ENCODE measurements at places on chromosomes 6 and 20.

- DNase-seq = no peak
Measured at GRCh38 chr6:1385129-1386037, 4.0 kb upstream of the FOXF2 start.

DNA sequence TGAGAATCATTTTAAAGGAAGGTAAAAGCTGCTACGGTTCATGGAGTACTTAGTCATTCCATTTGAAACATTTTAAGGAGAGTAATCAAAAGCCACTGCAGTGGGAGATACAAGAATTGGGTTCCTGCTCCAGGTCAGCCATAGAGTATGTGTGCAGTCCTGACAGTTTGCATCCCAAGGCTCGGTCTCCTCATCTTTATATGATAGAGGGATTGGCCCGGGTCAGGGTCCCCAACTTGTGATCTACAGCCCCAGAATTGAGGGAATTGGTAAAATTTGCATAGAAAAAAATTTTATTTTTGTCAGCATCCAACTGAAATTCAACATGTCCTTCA is 147.4 kb upstream of the PRND start:
- DNase-seq = no peak

GRCh38 chr6:170144571-170145271 is 146.2 kb downstream of the DLL1 start:
- DNase-seq = no peak

DNA sequence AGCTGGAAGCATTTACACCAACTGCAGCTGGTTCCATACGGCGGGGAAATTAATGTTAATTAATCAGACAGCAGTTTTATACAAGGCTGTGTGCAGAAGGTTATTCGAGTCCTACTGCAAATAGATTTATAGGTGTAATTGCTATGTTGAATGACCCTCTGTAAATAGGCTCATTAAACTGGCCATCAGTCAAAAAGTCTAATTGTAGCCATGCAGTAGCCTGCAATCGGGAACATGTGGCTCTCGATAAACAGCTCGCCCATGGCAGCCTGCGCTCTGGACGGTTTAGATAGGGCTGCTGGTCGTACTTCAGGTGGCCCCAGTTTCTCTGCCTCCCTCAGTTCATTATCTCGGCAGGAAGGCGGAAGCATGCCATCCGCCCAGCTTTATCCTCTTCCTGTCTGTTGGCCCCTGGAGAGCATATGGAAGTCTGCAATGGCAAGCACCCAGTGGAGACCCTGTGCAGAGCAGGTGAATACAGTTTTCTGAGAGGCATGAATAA is 143.2 kb downstream of the MBOAT1 start:
- DNase-seq = peak; percentile 26

DNA sequence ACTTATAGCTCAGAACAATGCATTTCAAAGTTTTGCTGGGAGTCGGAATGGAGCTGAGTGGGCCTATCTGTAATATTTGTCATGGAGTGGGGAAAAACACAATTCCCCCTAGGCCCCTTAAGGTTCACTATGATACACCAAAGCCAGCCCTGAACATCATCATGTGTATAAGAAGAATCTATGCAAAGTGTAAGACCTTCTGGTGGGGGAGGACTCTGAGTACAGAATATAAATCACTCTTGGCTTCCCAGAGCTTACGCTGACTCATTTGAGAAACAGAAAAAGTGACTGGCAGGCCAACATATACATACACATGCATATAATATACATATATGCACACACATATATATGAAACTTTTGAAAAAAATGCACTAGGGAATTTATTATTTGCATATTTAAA is 54.1 kb upstream of the UBR2 start:
- DNase-seq = no peak

DNA sequence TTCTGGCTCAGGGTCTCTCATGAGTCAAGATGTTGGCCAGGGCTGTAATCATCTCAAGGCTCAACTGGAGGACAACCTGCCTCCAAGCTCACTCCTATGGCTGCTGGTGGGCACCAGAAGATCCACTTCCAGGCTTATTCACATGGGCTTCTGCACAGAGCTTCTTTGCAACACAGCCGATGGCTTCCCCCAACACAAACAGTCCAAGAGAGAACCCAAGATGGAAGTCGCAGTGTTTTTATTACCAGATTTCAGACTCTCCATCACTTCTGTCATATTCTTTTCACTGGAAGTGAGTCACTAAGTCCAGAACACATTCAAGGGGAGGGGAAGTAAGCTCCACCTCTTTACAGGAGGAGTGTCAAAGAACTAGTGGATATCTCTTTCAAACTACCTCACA is 75.5 kb downstream of the CD164 start:
- DNase-seq = no peak

GRCh38 chr6:163863565-163863964 is 449.0 kb downstream of the QKI start:
- DNase-seq = no peak

DNA sequence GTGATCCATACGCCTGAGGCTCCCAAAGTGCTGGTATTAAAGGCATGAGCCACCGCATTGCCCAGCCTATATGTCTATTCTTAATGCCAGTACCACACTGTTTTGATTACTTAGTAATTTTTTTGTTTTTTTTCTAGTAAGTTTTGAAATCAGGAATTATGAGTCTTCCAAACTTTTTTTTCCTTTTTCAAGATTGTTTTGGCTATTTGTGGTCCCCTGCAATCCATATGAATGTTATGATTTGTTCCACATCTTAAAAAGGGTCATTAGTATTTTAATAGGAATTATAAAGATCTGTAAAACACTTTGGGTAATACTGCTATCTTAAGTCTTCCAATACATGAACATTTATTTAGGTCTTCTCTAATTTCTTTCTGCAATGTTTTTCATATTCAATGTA is 6.8 kb upstream of the POPDC3 start:
- DNase-seq = no peak

- no peak for DNase-seq
Measured at GRCh38 chr6:153849072-153849779, 189.8 kb upstream of the OPRM1 start.

GRCh38 chr20:50617022-50617421 is 74.3 kb downstream of the RIPOR3 start:
- DNase-seq = no peak

- no peak for DNase-seq
Measured at GRCh38 chr6:72861935-72862432, 240.1 kb downstream of the KCNQ5 start.

- no peak for DNase-seq
Measured at GRCh38 chr6:84788689-84789088, 24.3 kb upstream of the TBX18 start.

GRCh38 chr20:49286689-49287551 is 9.1 kb upstream of the ZNFX1 start:
- DNase-seq = no peak

GRCh38 chr6:36340618-36341454 is 4.1 kb upstream of the BNIP5 start:
- DNase-seq = no peak

- no peak for DNase-seq
Measured at GRCh38 chr6:44316481-44316880, 3.3 kb upstream of the AARS2 start.

- DNase-seq = no peak
Measured at GRCh38 chr6:74936886-74937285, 269.0 kb downstream of the COL12A1 start.

DNA sequence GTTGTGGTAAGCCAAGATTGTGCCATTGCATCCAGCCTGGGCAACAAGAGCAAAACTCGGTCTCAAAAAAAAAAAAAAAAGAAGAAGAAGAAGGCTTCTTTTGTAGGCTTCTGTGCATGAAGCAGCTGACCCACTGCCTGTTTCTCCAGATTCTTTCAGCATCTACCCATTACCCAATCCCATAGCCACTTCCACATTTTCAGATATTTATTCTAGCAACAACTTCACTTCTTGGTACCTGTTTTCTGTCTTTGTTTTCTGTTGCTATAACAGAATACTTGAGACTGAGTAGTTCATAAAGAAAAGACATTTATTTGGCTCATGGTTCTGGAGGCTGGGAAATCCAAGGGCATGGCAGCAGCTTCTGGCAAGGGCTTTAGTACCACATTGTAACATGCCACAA is 95.3 kb upstream of the SGK1 start:
- DNase-seq = no peak

- DNase-seq = no peak
Measured at GRCh38 chr6:28589957-28590349, 64.3 kb downstream of the GPX5 start.

GRCh38 chr20:6786548-6786947 is 19.1 kb downstream of the BMP2 start:
- no peak for DNase-seq

GRCh38 chr6:3259491-3259958 is 778 bp downstream of the PSMG4 start:
- no peak for DNase-seq

- DNase-seq = no peak
Measured at GRCh38 chr6:146974351-146974750, 229.9 kb upstream of the STXBP5 start.

GRCh38 chr6:140101818-140102217 is 727.4 kb upstream of the CITED2 start:
- no peak for DNase-seq

GRCh38 chr6:137475103-137475502 is 19.1 kb downstream of the OLIG3 start:
- no peak for DNase-seq

DNA sequence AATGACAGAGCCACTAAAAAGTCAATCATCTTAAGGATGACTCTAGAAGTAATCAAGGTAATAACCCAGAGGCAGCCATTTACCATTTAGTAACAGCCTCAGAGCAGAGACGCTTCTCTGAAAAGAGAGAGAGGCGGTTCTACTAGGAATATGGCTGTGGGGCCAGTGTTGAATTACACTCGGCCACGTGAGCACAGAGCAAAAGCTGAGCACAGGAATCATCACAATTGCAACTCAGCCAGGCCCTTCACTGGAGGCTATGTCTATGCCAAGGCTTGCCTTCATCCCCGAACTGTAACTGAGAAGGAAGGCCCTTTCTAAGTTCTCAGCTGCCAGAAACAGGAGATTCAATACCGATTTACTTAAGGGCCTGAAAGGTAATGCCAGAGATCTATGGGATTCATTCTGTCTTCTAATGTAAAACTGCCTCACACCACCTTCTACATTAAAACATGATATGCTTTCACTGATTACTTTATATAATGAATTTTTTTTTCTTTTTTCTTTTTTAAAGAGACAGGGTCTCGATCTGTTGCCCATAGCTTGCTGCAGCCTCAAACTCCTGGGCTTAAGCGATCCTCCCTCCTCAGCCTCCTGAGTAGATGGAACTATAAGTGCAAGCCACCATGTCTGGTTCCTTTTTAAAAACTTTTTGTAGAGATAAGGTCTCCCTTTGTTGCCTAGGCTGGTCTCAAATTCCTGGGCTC is 67.6 kb downstream of the NUDT3 start:
- DNase-seq = no peak

DNA sequence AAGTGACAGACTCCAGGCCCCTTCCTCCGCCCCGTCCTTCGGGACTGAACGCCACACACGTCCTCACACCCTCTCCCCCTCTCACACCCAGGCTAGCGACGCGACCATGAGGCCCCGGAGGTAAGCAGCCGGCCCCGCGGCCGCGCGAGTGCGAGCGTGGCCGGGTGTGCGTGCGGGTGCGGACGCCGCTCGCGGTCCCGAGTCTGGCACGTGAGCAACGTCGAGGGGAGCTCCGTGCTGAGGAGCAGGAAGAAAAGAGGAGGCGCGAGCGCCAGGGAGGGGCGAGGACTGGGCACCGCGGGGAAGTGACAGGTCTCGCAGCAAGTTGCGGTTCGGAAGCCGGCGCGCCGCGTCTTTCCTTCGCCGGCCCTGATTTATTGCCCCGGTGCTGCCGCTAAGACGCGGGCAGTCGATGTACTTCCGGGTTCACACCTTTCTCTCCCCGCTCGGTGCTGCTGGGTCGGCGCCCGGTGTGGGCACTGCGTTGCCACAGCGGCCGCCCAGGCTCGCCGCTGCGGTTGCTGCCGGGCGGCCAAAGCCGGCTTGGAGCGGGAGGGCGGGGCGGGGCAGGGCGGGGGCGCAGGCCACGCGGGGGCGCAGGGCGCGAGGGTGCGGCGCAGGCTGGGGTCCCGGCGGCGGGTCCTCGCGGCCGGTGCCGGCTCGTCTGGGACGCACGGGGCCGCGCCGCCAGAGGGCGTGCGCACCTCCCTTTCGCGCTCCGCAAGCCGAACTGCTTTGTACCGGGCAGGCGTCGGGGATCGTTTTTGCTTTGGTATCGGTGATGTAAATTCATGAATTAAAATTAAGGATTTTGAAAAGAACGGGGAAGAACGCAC is 15.8 kb upstream of the LIN28B start:
- DNase-seq = no peak

DNA sequence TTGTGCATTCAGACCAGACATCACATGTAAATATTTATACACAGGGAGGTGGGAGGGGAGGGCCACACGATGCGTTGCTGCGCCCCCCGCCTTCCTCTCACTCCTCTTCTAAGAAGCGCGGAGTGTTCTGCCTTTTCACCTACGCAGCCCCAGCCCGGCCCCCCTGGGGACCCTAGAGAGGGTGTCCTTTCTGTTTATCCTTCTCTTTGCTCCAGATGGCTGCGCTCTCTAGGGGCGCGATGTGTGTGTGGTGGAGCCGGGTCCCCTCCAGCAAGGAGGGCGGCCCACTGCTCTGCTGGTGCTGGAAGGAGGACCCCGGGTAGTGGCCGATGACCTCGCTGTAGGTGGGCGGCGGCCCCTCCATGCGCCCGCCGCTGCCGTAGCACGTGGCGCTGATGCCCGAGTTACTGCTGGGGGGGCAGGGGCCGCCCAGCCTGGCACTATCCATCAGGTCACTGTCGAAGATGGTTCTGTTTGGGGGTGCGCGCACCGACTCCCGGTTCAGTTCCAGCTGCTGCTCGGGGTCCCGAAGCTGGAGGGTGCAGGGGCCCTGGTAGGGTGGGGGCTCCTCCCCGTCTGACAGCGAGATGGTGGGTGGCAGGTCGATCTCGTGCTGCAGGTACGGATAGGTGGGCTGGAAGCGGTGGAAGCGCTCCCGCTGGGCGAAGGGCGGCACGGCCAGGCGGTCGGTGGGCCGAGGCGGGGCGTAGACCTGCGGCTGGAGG is 31.8 kb upstream of the ZBP1 start:
- DNase-seq = no peak

GRCh38 chr6:31180500-31180899 is 10.0 kb upstream of the POU5F1 start:
- peak; percentile 52 for DNase-seq

DNA sequence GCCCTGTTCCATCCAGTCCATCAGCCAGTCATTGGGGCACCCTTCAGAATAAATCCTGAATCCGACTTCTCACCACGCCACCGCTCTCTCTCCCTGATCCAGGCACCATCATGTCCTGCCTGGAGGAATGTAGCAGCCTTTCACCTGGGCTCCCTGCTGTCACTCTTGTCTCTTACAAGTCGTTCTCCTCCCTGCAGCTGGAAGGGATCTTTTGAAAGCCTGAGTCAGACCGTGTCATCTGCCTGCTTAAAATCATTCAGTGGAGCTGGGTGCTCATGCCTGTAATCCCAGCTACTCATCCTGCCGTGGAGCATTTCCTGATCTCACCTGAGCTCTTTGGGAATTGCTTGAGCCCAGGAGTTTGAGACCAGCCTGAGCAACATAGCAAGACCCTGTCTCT is 19.2 kb upstream of the KCNG1 start:
- no peak for DNase-seq

- no peak for DNase-seq
Measured at GRCh38 chr20:4195499-4195898, 180.1 kb upstream of the RNF24 start.

- DNase-seq = peak; percentile 76
Measured at GRCh38 chr6:44078827-44079671, 48.2 kb downstream of the MRPL14 start.

- no peak for DNase-seq
Measured at GRCh38 chr6:8105791-8106190, 3.4 kb upstream of the EEF1E1 start.

GRCh38 chr20:38418509-38419204 is 16.5 kb downstream of the SNHG17 start:
- no peak for DNase-seq

All from renal cortex interstitium (tissue), 15 donors.